Activated naive CD8-positive, alpha-beta T cell treated with anti-CD3 and anti-CD28 coated beads for 36 hours (primary cell): ENCODE measurements at places on chromosomes 16 and 17. TPM values are rescaled to one million over a fixed set of nuclear protein-coding genes. Genes with fewer than 3 reads are reported as not detected.

GRCh38 chr16:47600376-47600775 is 139.2 kb downstream of the PHKB start:
- no peak overlapping the region for H3K27ac ChIP-seq
- no peak overlapping the region for H3K4me3 ChIP-seq
- no peaks in the 10 kb centered on the region for H3K27me3 ChIP-seq
- H3K36me3 ChIP-seq: peaks cover 16% of the 10 kb centered on the region
- no peak for DNase-seq
- no peaks in the 10 kb centered on the region for H3K4me1 ChIP-seq

GRCh38 chr16:31464781-31465260 is 5.5 kb downstream of the ARMC5 start:
- no peak overlapping the region for H3K4me3 ChIP-seq
- H3K27me3 ChIP-seq: no peaks in the 10 kb centered on the region
- peaks cover 17% of the 10 kb centered on the region for H3K36me3 ChIP-seq
- H3K27ac ChIP-seq: no peak overlapping the region
- DNase-seq: no peak
- H3K4me1 ChIP-seq: peaks cover 23% of the 10 kb centered on the region

DNA sequence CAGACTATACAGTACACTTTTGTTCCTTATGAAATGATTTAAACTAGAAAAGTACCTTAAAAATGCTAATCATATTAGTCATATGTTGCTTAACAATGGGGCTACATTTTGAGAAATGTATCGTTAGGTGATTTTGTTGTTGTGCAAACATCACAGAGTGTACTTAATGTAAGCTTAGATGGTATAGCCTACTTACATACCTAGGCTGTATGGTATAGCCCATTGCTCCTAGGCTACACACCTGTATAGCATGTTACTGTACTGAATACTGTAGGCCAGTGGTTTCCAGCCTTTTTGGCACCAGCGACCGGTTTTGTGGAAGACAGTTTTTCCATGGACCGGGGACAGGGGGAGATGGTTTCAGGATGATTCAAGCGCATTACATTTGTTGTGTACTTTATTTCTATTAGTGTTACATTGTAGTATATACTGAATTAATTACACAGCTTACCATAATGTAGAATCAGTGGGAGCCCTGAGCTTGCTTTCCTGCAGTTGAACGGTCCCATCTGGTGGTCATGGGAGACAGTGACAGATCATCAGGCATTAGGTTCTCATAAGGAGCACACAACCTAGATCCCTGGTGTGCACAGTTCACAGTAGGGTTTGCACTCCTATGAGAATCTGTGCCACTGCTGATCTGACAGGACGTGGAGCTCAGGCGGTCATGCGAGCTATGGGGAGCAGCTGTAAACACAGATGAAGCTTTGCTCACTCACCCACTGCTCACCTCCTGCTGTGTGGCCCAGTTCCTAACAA is 35.0 kb upstream of the MRC2 start:
- no peak for DNase-seq
- H3K4me3 ChIP-seq: no peak overlapping the region
- no peak overlapping the region for H3K27ac ChIP-seq
- H3K36me3 ChIP-seq: peaks cover 31% of the 10 kb centered on the region
- H3K27me3 ChIP-seq: no peaks in the 10 kb centered on the region
- H3K4me1 ChIP-seq: no peaks in the 10 kb centered on the region

DNA sequence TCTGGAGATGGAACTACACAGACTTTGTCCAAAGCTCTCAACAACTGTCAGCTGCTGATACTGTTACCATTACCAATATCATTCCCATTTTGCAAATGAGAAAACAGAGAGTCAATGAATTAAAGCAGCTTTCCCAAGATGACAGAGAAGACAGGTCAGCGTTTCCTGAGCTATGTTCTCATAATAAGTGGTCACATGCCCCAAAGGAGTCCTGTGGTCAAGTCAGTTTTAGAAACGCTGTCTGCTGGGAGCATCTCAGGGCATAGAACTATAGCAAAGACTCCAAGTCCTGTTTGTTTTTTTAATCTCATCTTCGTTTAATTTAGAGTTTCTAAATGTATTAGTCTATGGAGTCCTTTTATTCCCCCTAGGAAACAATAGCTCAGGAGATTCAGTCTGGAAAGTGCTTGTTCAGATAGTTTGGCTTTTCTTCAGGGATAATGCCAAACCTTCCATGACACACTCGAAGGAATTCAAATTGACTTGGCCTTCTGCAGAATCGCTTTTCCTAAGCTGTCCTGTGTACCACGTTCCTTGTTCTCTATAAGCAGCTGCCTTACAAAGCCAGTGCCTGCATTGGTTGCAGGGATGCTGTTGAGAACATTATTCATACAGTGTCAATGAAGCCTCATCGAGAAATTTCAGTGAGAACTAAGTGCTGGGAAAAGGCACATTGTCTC is 12.1 kb downstream of the CCDC42 start:
- H3K27me3 ChIP-seq: peaks cover 3% of the 10 kb centered on the region
- no peak for DNase-seq
- H3K36me3 ChIP-seq: no peaks in the 10 kb centered on the region

DNA sequence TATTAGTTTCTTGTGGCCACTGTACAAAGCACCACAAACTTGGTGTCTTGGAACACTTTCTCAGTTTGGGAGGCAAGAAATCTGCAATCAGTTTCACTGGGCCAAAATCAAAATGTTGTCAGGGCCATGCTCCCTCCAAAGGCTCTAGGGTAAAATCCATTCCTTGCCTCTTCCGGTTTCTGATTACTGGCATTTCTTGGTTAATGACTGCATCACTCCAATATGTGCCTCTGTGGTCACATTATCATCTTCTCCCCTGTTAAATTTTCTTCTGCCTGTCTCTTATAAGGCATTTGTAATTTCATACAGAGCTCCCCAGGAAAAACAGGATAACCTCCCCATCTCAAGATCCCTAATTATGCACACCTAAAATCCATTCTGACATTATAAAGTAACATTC is 34.8 kb downstream of the ZNF287 start:
- H3K4me1 ChIP-seq: peaks cover 12% of the 10 kb centered on the region

DNA sequence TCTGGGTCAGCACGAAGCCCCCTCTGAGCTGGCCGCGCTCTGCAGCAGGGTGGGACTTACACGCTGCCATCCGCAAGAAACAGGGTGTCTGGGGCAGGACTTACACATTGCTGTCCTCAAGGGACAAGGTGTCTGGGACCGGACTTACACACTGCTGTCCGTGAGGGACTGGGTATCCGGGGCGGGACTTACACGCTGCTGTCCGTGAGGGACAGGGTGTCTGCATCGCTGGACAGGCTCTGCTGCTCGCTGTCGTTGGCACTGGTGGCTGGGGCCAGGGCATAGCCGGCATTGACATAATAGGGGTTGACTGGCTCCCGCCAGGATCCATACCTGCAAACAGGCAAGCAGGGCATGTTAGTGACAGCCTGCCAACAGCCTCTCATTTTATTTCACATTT is 31.4 kb downstream of the PDIA2 start:
- DNase-seq: no peak
- peaks cover 17% of the 10 kb centered on the region for H3K4me1 ChIP-seq
- H3K27me3 ChIP-seq: no peaks in the 10 kb centered on the region

DNA sequence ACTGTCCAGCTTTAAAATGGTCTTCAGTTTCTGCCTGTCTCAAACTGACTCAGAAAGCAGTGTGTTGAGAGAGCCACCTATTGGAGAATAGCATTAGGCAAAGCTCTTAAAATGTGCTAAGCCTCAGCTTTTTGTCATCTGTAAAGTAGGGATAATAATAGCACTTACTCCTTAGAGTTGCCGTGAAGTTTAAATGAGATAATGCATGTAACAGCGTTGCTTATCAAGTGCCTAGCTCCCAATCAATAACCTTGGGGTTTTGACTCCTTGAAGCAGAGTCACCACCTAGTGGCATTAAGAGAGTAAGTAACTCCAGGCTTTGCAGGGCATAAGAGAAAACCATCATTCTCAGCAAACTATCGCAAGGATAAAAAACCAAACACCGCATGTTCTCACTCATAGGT is 163.3 kb downstream of the HS3ST2 start:
- H3K4me3 ChIP-seq: no peak overlapping the region
- H3K27me3 ChIP-seq: peaks cover 29% of the 10 kb centered on the region
- H3K27ac ChIP-seq: no peak overlapping the region
- H3K36me3 ChIP-seq: no peaks in the 10 kb centered on the region
- DNase-seq: no peak

Gene SCARF1
- 2.6 TPM for total RNA-seq

Gene NAGLU
- 13.6 TPM for total RNA-seq

GRCh38 chr16:3610698-3611145 is 684 bp downstream of the SLX4 start:
- no peaks in the 10 kb centered on the region for H3K27me3 ChIP-seq
- H3K4me3 ChIP-seq: peak overlapping the region; percentile 98
- peaks cover 18% of the 10 kb centered on the region for H3K36me3 ChIP-seq
- peak overlapping the region; percentile 12 for H3K27ac ChIP-seq
- H3K4me1 ChIP-seq: peaks cover 36% of the 10 kb centered on the region

DNA sequence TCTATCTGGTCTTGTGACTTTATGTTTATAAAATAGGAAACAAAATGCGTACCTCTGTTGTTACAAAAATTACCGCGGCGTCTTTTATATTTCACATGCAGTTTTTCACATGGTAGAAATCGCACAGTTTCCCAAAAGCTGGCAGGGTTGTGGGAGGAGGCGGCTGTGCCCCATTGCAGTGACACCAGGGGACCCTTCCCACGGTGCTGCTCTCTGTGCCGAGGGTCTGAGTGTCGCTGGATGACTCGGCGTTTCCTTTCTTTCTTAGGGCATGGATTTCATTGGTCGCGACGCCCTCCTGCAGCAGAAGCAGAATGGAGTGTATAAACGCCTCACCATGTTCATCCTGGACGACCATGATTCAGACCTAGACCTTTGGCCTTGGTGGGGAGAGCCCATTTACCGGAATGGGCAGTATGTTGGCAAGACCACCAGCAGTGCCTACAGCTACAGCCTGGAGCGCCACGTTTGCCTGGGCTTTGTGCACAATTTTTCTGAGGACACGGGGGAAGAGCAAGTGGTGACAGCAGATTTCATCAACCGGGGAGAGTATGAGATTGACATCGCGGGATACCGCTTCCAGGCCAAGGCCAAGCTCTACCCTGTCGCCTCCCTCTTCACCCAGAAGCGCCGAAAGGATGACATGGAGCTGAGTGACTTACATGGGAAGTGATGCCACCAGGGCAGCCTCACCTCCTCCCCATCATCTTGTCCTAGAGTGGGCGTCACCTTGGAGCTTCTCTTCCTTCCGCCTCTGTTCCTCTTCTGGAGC is 17.2 kb upstream of the CLEC18C start:
- H3K36me3 ChIP-seq: peaks cover 4% of the 10 kb centered on the region
- H3K27ac ChIP-seq: no peak overlapping the region

Gene PRDM7
- not detected for total RNA-seq

DNA sequence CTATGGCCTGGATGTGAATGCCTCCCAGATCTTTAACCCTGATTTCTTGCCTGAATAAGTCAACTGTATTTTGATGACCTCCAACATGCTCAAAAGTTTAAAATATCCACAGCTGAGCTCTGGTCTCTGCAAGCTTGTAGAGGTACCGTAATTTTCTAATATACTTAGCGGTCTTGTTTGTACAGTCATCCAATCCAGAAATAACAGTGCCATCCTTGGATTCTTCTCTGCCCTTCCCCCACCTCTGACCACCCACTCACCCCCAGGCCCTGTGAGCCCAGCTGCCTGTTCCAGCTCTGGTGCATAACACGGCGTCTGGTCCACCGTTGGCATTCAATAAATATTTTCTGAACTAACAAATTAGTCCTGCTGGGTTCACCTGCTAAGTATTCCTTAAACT is 113.1 kb downstream of the SDK2 start:
- H3K4me1 ChIP-seq: peaks cover 12% of the 10 kb centered on the region
- H3K27me3 ChIP-seq: no peaks in the 10 kb centered on the region
- DNase-seq: no peak
- H3K27ac ChIP-seq: no peak overlapping the region
- no peak overlapping the region for H3K4me3 ChIP-seq

GRCh38 chr16:78134944-78135619 is 35.6 kb downstream of the WWOX start:
- DNase-seq: no peak
- no peaks in the 10 kb centered on the region for H3K27me3 ChIP-seq
- H3K36me3 ChIP-seq: peaks cover 13% of the 10 kb centered on the region
- H3K4me1 ChIP-seq: peaks cover 12% of the 10 kb centered on the region
- no peak overlapping the region for H3K4me3 ChIP-seq

DNA sequence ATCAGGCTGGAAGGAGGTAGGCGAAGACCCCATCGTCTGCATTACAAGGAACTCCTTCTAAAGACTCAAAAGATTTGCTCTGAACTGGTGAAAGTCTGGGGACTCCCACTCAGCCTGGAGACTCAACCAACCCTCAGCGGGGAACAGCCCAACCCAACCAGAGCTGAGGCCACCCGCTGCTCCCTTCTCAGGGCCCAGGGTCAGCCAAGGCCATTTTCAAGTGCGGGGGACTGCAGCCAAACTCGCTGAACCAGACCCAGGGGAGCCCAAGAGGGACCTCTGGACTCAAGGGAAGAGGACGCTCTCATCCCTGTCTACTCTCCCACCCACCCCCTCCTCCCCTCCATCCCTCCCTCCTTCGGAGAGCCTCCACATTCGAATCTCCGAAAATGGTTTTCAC is 24.1 kb downstream of the XYLT1 start:
- H3K27ac ChIP-seq: no peak overlapping the region
- H3K36me3 ChIP-seq: peaks cover 7% of the 10 kb centered on the region
- peaks cover 23% of the 10 kb centered on the region for H3K4me1 ChIP-seq
- no peak overlapping the region for H3K4me3 ChIP-seq
- no peak for DNase-seq

DNA sequence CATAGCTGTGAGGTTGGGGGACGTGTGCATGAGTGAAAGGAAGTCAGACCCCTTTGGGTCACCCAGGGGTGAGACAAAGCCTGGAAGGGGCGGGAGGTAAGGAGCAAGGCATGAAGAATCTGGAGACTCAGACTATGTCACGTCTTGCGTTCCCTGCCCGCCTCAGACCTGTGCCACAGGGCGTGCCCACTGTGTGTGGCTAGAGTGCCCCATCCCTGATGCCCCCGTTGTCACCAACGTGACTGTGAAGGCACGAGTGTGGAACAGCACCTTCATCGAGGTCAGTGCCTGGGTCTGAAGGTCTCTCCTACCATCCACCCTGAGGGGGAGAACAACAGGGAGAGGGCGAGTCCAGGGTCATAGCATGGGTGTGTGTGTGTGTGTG is 15.1 kb upstream of the PDK2 start:
- no peak overlapping the region for H3K27ac ChIP-seq
- H3K27me3 ChIP-seq: no peaks in the 10 kb centered on the region
- no peaks in the 10 kb centered on the region for H3K4me1 ChIP-seq
- H3K4me3 ChIP-seq: no peak overlapping the region
- H3K36me3 ChIP-seq: no peaks in the 10 kb centered on the region

- H3K27me3 ChIP-seq: no peaks in the 10 kb centered on the region
- no peak overlapping the region for H3K27ac ChIP-seq
- peaks cover 23% of the 10 kb centered on the region for H3K4me1 ChIP-seq
Observed at GRCh38 chr16:24023621-24024020, 187.8 kb downstream of the PRKCB start.

DNA sequence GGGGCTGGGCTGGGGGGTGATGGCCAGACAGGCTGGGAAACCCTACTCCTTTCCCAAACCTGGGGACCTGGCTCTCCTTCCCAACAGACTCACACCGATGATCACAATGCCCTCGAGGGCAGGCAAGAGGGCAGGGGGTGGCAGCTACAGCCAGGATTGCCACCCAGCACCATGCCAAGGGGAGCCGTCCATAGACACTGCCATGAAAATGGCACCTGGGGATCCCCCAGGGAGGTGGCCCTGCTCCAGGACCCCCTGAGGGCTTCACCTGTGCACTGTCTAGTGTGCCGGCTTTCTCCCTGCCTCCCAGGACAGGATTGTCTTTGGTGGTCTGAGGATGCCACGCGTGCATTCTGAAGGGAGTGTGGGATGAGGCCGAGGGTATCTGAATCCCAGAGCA is 24.6 kb downstream of the RPH3AL start:
- H3K27me3 ChIP-seq: no peaks in the 10 kb centered on the region
- H3K4me3 ChIP-seq: no peak overlapping the region
- H3K36me3 ChIP-seq: no peaks in the 10 kb centered on the region
- no peak for DNase-seq
- H3K4me1 ChIP-seq: peaks cover 24% of the 10 kb centered on the region

Gene TEX14
- 0.10 TPM for total RNA-seq
